ENCODE measurements at places on chromosomes 11 and 22. TPM values are rescaled to one million over a fixed set of nuclear protein-coding genes. Genes with fewer than 3 reads are reported as not detected.

- DNase-seq: no peak
These were observed 78.0 kb downstream of the RCN1 start for GRCh38 chr11:32168924-32169323.

DNA sequence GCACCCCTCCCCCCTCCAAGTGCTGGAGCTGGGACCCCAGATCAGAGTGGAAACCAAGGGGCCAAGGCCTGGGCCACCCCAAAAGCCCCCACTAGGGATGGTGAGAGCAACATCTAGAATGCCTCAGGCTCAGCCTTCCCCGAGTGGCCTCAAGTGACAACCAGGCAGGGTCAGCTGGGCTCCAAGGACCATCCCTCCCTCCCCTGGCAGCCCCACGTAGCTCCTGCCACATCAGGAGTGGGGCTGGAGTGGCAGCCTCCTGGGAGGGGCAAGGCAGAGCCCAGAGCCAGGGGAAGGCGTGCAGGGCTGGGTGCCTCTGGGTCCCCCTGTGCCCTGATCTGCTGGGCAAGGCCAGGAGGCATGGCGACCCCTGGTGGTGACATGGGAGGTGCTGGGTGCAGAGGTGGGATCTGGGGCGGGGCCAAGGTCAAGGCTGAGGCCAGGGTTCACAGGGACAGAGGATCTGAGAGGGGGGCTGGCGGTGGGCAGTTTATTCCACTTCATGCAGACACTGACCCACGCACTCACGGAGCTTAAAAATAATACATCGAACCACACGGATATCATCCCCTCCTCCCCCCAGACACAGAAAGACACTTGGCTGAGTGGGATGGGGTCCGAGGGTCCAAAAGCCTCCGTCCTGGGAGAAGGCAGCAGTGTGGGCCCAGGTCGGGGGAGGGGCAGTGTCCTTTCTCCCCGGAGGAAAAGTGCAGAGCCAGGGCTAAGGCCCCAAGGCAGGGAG is 15.8 kb upstream of the EHD1 start:
- DNase-seq: peak; percentile 94

DNA sequence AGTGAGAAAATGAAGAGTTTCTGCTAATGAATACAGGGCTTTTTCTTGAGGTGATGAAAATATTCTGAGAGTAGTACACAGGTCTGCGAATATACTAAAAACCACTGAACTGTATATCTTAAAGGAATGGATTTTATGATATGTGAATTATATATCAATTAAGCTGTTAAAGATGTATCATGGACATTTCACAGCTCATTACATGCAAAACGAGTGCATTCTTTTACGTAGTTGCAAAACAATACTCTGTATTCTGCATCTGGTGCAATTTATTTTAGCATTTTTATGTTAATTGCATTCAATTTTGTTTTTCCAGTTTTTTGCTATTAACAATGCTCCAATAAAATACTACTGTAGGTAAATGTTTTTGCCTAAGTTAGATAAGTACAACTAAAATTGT is 411.6 kb downstream of the DYNC2H1 start:
- no peak for DNase-seq

GRCh38 chr22:30307041-30307574 is 17.8 kb upstream of the CASTOR1 start:
- DNase-seq: no peak

The TFIP11 gene
- 39.1 TPM for total RNA-seq

The CELSR1 gene
- total RNA-seq: 2.5 TPM

All from mucosa of descending colon (tissue), 3 donors.